ENCODE measurements at places on chromosomes 5 and 9.
A peak's percentile ranks its signal among the peaks of the same experiment; 100 is the strongest.

- no peak for DNase-seq
These were observed 306.0 kb upstream of the SEMA6A start for GRCh38 chr5:116880601-116881000.

DNA sequence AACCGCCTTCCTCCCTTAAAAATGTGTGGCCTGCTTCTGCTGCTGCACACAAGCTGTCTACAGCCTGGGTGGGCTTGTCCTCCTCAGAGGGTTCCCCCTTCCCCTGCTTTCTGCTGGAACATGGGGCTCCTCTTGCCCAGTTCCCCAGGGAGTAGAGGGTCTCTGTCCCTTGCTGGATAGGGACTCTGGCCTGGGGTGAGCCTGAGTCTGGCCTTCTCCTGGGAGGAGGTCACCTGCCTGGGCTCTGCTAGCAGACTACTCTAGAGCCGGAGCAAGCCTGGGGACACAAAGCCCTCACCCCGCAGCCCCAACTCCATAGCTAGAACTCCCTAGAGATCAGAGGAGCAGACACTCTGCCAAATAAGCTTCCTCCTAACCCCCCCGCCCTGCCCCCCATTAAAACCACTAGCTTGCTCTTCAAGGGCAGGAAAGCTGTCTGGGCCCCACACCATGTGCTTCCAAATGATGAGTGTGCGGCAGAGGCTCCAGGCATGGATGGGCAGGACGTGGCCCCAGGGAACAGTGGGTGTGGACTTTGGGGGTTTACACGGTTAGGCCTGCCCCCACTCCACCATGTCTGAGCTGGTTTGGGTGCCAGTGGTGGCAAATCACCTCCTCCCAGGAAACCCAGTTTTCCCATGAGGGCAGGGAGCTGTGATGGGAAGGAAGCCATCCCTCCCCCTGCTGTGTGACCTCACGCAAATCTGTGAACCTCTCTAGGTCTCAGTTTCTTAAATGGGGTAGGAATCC lies 10.0 kb downstream of the TCF7 start:
- peak; percentile 41 for DNase-seq

DNA sequence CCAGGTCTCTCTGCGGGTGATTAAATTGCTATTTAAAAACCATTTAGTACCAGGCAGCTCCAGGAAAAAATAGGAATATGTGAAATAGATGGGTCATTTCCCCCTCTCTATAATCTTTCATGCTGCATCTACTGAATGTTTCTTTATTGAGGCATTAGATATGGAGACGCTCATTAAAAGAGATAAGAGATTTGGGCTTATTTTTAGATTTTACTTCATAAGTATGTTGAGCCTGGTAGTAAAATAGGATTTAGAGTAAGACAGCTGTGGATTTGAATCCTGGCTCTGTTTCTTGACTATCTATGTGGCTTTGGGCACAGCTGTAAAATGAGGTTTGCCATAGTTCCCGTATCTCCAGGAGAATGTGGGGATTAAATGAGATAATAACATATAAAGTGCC lies 451.0 kb upstream of the GRIA1 start:
- DNase-seq, result no peak

GRCh38 chr9:36749461-36749860 lies 176.8 kb downstream of the MELK start:
- no peak for DNase-seq

DNA sequence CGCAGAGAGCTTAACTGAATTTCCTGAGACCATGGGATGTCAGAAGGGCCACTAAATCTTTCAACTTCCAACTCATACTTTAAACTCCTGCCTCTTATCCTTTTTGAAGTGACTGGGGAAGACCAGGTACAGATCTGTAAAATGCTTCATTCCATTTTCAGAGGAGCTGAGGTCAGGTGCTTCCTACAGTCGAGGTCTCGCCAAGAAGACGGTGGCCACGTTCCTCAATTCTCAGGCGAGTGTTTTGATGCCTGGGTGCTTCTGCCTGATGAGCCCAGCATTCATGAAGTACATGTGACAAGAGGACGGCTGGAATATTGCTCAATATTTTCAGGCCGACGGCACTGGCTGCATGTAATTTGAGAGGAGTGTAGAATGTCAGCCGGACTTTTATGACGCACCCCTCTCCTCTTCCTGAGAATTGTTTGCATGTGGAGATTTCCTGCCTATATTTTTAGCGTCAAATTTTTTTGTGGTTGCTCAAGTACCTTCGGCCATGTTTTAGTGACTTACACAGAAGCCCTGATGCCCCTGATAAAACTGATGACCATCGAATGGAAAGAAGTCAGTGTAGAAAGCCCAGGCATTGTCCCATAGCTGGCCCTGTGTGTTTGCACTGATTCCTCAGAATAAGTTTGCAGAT lies 38.8 kb upstream of the GLRX start:
- no peak for DNase-seq

DNA sequence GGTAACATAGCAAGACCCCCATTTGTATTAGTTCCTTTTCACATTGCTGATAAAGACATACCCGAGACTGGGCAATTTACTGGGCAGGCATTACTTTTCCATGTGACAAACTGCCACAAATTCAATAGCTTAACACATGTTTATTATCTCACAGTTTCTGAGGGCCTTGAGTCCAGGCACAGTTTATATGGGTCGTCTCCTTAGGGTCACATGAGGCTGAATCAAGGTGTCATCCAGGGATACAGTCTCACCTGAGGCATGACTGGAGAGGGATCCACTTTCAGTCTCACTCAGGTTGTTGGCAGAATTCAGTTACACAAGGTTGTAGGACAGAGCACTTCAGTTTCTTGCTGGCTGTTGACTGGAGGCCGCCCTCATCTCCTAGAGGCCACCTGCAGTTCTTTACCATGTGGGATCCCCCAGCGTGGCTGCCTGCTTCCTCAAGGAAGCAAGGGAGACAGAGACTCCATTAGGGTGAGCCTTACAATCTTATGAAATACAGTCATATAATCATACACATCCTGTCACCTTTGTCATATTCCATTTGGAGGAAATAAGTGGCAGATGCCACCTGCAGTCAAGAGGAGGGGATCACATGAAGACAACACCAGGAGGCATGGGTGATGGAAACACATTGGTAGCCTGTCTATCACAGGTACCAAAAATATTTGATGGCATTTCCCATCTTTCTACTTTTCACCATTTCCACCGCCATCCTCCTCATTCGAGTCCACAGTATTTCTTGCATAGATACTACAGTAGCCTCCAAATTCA lies 15.1 kb upstream of the ERAP1 start:
- DNase-seq, result no peak

- DNase-seq, result no peak
These were observed 65.3 kb downstream of the PRLR start for GRCh38 chr5:35164860-35165542.

- DNase-seq, result no peak
These were observed 47.2 kb downstream of the BICD2 start for GRCh38 chr9:92717201-92718085.

DNA sequence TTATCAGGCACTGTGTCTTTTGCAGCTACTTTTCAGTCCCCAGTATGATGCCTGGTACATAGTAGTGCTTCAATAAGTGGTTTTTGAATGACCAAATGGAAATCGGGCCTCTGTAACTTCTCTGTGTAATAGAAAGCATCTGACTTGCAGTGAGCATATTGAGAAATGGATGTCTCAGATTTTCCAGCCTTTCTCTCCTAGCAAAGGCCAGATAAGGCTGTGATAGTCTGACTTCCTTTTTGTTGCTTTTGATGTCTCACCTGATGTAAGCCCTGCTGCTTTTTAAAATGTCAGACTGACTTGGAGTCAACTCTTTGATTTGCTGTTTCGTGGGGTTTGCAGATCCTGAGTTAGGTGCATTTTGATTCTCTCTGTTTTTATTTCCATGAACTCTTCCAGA lies 590.0 kb upstream of the ZNF608 start:
- no peak for DNase-seq

- DNase-seq, result no peak
These were observed 32.0 kb downstream of the ANGPTL2 start for GRCh38 chr9:127090341-127090985.

GRCh38 chr5:5132234-5132633 lies 7.9 kb upstream of the ADAMTS16 start:
- DNase-seq, result no peak

DNA sequence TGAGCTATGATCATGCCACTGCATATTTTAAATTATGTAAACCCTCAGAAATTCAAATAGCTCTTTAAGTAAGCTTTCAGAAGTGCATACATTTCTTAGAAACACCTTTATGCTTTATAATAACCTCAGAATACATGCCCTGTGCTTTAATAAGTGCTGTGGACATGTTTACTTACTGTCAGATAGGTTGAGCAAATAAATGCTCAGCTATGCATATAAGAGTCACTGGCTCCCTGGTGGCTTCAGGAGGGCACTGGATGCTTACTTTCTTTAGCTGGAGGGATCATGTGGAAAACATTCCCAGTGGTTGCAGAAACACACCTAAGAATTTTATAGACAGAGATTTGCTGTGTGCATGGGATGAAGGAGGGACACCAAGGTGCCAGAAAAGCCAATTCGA lies 74.4 kb downstream of the PDE6A start:
- no peak for DNase-seq
